Right kidney (tissue), 9 donors: ENCODE measurements at places on chromosomes 12 and 14.
A peak's percentile ranks its signal among the peaks of the same experiment; 100 is the strongest.

- DNase-seq: no peak
Observed at GRCh38 chr12:93080452-93080851, 151.4 kb upstream of the EEA1 start.

- peak; percentile 68 for DNase-seq
Observed at GRCh38 chr12:49537752-49538509, 899 bp upstream of the KCNH3 start.

DNA sequence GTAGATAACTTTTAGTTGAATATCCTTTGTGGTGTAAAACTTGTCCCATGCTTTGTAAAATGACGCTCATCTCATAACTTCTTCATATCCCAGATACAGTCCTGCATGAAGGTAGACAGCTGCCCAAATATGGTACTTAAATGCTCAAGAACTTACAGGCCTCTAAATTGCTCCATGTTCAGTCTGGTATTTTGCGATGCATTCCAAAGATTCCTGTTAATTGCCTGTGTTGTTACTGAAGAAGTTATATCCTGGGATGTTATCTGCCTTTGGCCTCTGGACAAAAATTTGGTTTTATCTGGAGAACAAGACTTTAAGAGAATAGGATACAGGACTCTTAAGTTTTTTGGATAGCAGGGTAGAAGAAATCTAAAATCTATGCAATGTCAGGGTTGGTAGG is 473.0 kb downstream of the PCNX1 start:
- no peak for DNase-seq

GRCh38 chr12:21788089-21788983 is 13.8 kb upstream of the KCNJ8 start:
- no peak for DNase-seq

GRCh38 chr14:51518711-51519110 is 133.0 kb upstream of the FRMD6 start:
- DNase-seq: no peak

GRCh38 chr12:117863002-117863709 is 105.6 kb downstream of the KSR2 start:
- no peak for DNase-seq

DNA sequence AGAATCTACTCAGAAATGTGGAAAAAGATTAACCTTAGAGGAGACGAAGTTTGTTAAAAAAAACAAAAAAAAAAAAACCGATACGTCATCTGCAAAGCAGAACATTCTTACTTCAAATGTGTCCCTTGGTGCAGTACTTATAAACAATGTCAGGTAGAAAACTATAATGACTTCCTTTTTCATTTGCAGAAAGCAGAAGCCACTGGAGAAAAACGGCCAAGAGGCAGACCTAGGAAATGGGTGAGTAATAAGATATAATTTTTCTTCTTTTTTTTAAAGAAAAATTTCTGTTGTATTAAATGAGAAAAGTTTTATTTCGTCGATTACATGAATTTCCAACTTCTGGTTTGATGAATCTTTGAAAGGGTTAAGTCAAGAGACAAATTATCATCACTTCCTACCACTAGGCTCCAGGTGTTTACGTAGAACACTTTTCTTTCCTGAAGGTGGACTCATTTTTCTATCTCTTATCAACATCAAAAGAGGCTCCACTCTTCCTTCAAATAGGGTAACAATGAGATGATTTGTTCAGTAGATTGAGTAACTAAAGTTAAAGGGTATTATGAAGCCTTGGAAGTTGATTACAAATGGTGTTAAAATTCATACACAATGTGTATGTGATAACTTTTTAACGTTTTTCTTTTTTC is 14.2 kb downstream of the HMGA2 start:
- DNase-seq: no peak
